Activated B cell treated with CpG ODN at 0.5 μM for 24 hours (primary cell): ENCODE measurements at places on chromosomes 16 and 17. TPM values are rescaled to one million over a fixed set of nuclear protein-coding genes. Genes with fewer than 3 reads are reported as not detected.

GRCh38 chr16:88516601-88517061 lies 53.6 kb upstream of the ZC3H18 start:
- H3K4me1 ChIP-seq = no peaks in the 10 kb centered on the region
- H3K27ac ChIP-seq = no peak overlapping the region
- H3K36me3 ChIP-seq = peaks cover 8% of the 10 kb centered on the region
- no peak overlapping the region for H3K4me3 ChIP-seq

DNA sequence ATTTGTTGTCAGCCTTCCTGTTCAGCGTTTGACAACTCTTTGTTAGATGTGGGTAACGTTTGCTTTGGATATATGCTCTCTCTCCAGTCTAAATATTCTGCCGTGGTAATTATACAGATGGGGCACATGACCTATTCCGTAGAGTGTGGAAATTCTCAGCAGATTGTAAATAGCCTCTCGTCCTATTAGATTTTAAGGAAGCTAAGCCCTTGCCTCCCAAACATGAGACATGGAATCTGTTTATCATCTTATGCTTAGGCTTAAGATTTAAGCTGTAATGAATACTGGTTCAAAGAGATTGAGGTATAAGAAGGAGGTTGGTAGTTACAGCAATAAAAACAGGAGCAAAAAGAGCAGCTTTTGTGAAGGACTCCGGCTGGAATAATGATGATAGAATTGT lies 87.4 kb downstream of the RBFOX1 start:
- H3K36me3 ChIP-seq = no peaks in the 10 kb centered on the region
- H3K4me3 ChIP-seq = no peak overlapping the region
- no peaks in the 10 kb centered on the region for H3K27me3 ChIP-seq
- no peaks in the 10 kb centered on the region for H3K4me1 ChIP-seq

DNA sequence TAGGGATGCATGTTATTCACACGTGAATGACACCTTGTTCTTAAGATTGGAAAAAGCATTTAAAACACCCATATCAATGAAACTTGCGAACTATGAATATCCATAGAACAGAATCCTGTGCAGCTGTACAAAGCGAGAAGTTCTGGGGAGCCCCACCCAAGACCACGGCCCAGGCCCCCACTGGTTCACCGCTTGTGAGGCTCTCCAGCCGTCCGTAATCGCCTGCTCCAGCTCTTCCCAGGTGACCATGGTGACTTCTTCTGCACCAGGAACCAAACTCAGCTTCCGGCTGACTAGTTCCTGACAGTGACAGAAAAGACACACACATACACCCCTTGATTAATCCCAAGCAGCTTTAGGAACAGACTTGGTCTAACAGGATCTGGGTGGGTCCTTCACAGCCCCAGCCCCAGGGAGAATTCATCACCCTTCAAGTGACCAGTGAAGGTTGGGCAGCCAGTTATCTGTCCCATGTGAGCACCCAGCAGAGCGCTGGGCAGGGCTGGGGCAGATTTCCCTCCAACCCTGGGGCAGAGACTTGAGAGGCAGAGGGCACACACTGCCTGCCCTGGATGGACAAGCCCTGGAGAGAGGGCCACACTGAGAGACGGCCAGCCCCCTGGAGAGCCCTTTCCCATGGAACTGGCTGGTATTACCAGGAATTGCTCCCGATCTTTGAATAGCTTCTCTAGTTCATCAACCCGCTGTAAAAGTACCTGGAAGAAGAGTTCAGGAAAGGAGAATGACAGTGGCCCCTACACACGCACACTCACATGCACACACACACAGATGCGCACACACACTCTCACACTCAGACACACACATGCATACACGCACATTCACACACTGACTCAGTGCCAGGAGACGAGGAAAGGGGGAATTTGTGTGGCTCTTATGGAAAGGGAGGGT lies 3.6 kb downstream of the QRICH2 start:
- H3K27ac ChIP-seq = no peak overlapping the region
- no peak overlapping the region for H3K4me3 ChIP-seq
- H3K4me1 ChIP-seq = peaks cover 3% of the 10 kb centered on the region
- no peak for DNase-seq

DNA sequence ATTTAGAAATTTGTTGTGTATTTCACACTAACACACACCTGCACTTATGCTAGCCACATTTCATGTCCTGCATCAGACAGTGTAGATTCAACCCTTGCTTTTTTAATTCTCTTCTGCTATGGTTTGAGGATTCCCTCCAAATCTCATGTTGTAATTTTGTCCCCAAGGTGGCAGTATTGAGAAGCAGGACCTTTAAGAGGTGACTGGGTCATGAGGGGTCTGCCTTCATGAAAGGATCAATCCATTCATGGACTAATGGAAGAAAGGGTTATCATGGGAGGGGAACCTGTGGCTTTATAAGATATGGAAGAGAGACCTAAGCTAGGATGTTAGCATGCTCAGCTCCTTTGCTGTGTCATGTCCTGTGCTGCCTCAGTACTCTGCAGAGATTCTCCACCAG lies 1032.2 kb downstream of the CDH11 start:
- H3K27me3 ChIP-seq = no peaks in the 10 kb centered on the region
- H3K36me3 ChIP-seq = no peaks in the 10 kb centered on the region
- H3K27ac ChIP-seq = no peak overlapping the region
- H3K4me1 ChIP-seq = no peaks in the 10 kb centered on the region
- no peak overlapping the region for H3K4me3 ChIP-seq
- DNase-seq = no peak

DNA sequence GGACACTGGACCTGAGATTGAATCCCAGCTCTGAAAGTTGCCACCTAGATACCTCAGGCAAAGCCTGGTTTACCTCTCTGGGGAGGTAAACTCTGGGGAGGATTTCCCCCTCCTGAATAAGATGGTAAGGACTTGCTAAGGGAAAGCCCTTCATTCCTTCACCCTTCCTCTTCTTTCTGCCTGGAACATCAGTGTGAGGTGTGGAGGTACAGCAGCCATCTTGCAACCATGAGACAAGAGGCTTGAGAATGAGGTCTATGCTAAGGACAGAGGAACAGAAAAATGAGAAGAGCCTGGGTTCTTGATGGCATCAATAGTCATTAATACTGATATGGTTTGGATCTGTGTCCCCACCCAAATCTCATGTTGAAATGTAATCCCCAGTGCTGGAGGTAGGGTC lies 23.7 kb upstream of the ADCY9 start:
- no peak for DNase-seq
- H3K4me3 ChIP-seq = no peak overlapping the region
- H3K27me3 ChIP-seq = peaks cover 6% of the 10 kb centered on the region
- no peaks in the 10 kb centered on the region for H3K36me3 ChIP-seq
- H3K27ac ChIP-seq = no peak overlapping the region

- H3K4me3 ChIP-seq = no peak overlapping the region
- H3K27ac ChIP-seq = no peak overlapping the region
- H3K27me3 ChIP-seq = no peaks in the 10 kb centered on the region
- H3K36me3 ChIP-seq = peaks cover 22% of the 10 kb centered on the region
Measured at GRCh38 chr16:88830258-88830657, 18.5 kb upstream of the APRT start.

DNA sequence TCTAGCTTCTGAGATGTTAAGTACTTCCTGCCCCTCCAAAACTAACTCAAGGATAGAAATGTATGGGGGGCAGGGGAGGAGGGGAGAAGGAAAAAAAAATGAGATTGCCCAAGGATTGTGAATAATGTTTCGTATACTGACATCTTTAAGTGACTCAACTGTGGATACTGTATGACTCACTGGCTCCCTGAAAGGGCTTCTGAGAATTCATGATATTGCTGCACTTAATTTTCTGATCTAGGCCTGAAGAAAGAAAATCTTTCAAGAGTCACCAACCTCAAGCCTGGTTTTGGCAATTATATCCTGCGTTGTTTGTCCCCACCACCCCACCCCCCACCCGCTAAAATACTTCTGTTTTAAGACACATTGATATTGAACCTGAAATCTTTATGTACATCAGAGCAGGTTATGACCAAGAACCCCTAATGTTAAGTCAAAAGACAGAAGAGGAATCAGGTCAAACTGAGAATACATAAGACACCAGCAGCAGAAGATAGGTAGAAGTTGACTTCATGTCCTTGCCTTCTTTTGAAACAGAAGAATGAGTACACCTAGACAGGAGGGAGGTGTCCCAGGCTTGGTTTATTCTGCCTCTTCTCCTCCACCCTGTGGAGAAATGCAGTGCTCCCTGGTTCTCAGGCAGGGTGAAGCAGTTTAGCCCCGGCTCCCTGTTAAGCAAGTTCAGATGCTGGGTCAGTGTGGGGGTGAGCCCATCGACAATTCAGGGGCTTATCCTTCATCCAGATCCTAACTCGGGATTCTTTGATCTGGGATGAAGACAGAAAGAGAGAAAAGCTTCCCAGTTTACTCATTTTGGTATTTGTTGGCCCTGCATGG lies 3.3 kb upstream of the FBXL20 start:
- H3K36me3 ChIP-seq = peaks cover 41% of the 10 kb centered on the region
- no peak for DNase-seq
- peak overlapping the region; percentile 16 for H3K27ac ChIP-seq
- no peak overlapping the region for H3K4me3 ChIP-seq
- no peaks in the 10 kb centered on the region for H3K27me3 ChIP-seq
- peaks cover 17% of the 10 kb centered on the region for H3K4me1 ChIP-seq

DNA sequence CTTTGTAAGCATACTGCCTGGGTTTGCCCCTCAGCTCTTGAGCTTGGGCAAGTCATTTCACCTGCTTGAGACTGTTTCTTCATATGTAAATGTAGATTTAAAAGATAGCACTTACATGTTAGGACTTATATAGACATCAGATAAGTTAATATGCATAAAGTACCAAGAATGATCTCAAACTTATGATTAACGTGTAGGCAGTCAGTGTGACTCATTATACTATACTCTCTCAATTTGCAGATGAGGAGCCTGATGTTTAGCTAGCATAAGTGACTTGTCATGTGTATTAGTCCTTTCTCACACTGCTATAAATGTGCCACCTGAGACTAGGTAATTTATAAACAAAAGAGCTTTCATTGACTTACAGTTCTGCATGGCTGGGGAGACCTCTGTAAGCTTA lies 690.5 kb downstream of the KCNJ2 start:
- H3K36me3 ChIP-seq = no peaks in the 10 kb centered on the region
- no peak overlapping the region for H3K27ac ChIP-seq
- H3K4me3 ChIP-seq = no peak overlapping the region
- DNase-seq = no peak

GRCh38 chr17:80109713-80110446 lies 8.5 kb downstream of the GAA start:
- H3K27ac ChIP-seq = no peak overlapping the region
- no peaks in the 10 kb centered on the region for H3K27me3 ChIP-seq
- peaks cover 5% of the 10 kb centered on the region for H3K36me3 ChIP-seq

DNA sequence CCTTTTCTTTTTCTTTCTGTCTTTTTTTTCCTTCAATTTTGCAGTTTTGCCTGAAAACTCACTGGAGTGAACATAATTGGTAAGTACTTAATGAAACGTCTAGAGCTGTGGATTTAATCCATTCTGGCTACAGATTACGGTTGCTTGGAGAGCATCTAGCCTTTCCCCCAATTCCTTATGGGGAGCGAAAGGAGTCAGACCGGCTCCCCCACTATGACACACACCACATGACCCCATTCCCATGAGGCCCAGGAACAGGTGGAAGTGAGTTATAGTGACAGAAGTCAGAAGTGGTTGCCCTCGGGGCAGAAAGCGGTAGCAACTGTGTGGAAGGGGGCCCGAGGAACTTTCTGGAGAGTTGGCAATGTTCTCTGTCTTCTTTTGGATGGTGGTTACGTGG lies 41.2 kb downstream of the EMP2 start:
- no peaks in the 10 kb centered on the region for H3K4me1 ChIP-seq
- no peak overlapping the region for H3K4me3 ChIP-seq
- peaks cover 2% of the 10 kb centered on the region for H3K27me3 ChIP-seq
- no peaks in the 10 kb centered on the region for H3K36me3 ChIP-seq

- peaks cover 6% of the 10 kb centered on the region for H3K4me1 ChIP-seq
- no peak for DNase-seq
- H3K27me3 ChIP-seq = peaks cover 5% of the 10 kb centered on the region
- no peak overlapping the region for H3K4me3 ChIP-seq
- H3K36me3 ChIP-seq = no peaks in the 10 kb centered on the region
- H3K27ac ChIP-seq = no peak overlapping the region
Measured at GRCh38 chr16:18958621-18959029, 25.1 kb upstream of the TMC7 start.

DNA sequence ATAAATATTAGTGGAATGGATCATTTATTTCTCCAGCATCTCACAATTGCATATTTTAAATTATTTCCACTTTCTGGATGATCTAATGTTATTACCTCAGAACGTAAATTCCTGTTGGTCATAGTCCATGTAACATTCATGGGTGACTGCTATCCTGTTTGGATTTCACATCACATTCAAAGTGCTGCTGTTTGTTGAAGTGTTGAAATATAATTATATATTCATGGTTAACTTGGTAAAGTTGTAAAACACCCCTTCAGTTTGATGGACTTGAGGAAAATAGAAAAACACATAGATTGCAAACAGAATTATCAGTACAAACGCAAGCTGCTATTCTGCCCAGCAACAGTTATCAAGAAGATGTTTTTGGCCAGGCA lies 59.6 kb downstream of the TANGO6 start:
- H3K27ac ChIP-seq = no peak overlapping the region
- no peak for DNase-seq
- no peaks in the 10 kb centered on the region for H3K27me3 ChIP-seq
- H3K4me1 ChIP-seq = no peaks in the 10 kb centered on the region
- H3K36me3 ChIP-seq = peaks cover 58% of the 10 kb centered on the region
- H3K4me3 ChIP-seq = no peak overlapping the region

GRCh38 chr17:81553616-81554181 lies 1.5 kb upstream of the FAAP100 start:
- H3K27ac ChIP-seq = peak overlapping the region; percentile 92
- H3K36me3 ChIP-seq = peaks cover 45% of the 10 kb centered on the region
- H3K27me3 ChIP-seq = no peaks in the 10 kb centered on the region
- peaks cover 45% of the 10 kb centered on the region for H3K4me1 ChIP-seq
- no peak for DNase-seq

DNA sequence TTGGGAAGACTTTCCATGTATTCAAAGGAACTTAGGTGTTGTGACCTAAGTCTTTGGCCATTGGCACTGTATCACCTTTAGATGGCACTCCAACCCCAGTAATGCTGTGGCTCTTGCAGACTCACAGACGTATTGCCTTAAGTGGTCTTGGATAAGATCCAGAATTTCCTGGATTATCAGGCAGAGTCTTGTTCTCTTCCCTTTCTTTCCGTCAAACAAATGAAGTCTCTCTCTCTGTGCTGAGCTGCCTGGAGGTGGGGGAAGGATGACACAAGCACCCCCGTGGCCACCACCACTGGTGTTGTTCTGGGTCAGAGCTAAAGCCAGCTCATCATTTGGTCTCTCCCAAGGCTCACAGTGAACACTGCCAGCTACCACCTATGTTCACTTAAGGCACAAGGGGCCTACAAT lies 789.9 kb upstream of the KIF2B start:
- no peaks in the 10 kb centered on the region for H3K36me3 ChIP-seq
- H3K4me1 ChIP-seq = no peaks in the 10 kb centered on the region
- DNase-seq = no peak
- H3K4me3 ChIP-seq = no peak overlapping the region
- no peak overlapping the region for H3K27ac ChIP-seq
- no peaks in the 10 kb centered on the region for H3K27me3 ChIP-seq

- H3K36me3 ChIP-seq = peaks cover 8% of the 10 kb centered on the region
- peaks cover 91% of the 10 kb centered on the region for H3K4me1 ChIP-seq
- H3K27ac ChIP-seq = peak overlapping the region; percentile 100
- DNase-seq = no peak
- H3K4me3 ChIP-seq = peak overlapping the region; percentile 99
- H3K27me3 ChIP-seq = no peaks in the 10 kb centered on the region
Measured at GRCh38 chr16:50272687-50273381, 6.5 kb downstream of the ADCY7 start.

Gene PDILT
- total RNA-seq = not detected in 2 replicates

Gene C17orf100
- 2.9 and 3.5 TPM in 2 replicates for total RNA-seq

Gene KRTAP3-2
- total RNA-seq = not detected in 2 replicates

Gene KRT31
- total RNA-seq = not detected in 2 replicates

Gene TLCD1
- total RNA-seq = 40.7 and 41.0 TPM in 2 replicates

Gene CTRB1
- not detected in 2 replicates for total RNA-seq
